Activated CD4-positive, alpha-beta T cell treated with anti-CD3 and anti-CD28 coated beads, Interleukin-2, amount 10 ng/mL, durations not matched to agents 7 days and 5 days (primary cell): ENCODE measurements at places on chromosomes 3 and 15.
A peak's percentile ranks its signal among the peaks of the same experiment; 100 is the strongest.

DNA sequence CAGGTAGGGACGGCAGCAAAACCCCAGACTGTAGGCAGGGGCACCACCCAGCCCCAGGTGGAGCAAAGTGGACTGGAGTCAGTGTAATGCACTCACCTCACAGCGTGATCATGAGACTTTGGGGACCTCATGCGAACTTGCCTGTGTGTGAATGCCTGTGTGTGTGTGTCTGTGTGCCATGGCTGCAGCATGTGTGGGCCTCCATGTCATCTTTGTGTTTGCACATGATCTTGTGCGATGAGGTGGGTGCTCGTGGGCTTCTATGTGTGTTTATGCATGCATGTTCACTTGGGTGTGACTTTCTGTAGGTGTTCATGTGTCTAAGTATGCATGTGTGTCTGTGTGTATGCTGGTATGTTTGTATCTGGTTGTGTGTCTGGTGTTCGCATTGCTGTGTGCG is 41.2 kb upstream of the ADPGK start:
- DNase-seq: no peak

- DNase-seq: peak; percentile 34
Observed at GRCh38 chr3:4584456-4585249, 91.5 kb downstream of the ITPR1 start.

GRCh38 chr3:34176723-34177122 is 378.3 kb downstream of the PDCD6IP start:
- no peak for DNase-seq

DNA sequence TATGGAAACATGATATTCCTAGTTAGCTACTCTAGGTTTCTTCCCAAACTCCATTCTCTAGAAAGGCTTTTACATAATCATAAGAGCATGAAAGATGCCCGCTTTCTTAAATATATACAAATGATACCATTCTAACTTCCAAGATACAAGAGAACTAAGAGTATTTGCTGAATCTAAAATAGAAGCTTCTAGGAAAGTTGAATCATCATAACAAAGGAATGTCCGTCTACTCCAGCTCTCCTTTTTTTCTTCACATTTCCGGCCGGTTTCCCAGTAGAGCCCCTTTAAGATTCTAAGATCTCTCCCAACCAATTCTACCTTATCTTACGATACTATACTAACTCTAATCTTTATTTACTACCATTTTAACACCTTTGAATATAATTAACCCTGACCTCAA is 60.1 kb downstream of the RAD18 start:
- DNase-seq: no peak

- no peak for DNase-seq
Observed at GRCh38 chr3:187590861-187591576, 79.2 kb downstream of the SST start.

GRCh38 chr3:9623148-9623547 is 26.2 kb upstream of the MTMR14 start:
- no peak for DNase-seq

DNA sequence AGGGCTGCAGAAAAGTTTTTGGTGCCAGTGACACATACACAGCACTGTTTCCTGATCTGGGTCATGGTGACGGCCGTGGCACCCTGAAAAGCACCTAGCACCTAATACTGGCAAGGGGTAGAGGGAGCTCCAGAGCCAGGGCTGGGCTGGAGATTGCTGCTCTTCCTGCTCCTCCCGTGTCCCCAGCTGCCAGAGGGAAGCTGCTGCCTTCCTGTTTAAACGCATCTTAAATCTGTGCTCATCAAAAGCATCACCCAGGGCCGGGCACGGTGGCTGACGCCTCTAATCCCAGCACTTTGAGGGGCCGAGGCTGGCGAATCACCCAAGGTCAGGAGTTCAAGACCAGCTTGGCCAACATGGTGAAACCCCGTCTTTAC is 156.7 kb upstream of the MEF2A start:
- peak; percentile 28 for DNase-seq

DNA sequence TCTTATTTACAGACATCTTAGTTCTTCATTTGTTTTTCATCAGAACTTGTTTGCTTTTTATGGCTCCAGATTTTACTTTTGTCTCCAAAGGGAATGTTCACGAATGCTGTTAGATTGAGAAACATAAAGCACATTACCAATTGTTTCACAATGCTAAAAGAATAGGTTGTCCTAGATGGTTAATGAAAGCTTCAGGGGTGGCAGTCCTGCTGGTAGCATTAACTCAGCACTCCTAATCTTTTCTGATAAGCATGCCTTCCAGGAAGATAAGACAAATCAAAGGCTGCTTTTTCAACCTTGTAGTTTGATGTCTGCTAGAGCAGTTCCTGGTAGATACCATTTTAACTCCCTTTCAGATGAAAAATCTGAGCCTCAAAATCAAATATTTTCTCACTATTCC is 619.4 kb downstream of the PYDC2 start:
- no peak for DNase-seq

DNA sequence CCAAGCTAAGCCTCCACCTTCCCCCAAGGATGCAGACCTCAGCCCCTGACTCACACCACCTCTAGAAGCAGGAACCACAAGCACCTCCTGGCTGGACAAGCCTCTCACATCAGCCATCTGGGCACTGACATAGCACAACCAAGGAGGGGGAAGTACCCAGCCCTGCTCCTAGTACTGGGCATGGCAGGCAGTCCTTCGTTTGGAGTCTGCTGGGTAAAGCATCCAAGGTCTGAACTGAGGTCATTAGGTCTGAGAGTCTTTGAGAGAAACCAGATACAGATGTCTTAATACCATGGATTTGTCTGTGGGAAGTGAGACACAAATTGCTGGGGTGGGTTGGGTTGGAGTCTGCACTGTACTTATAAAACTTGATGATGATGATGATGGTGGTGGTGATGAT is 61.8 kb downstream of the CCDC33 start:
- DNase-seq: no peak

GRCh38 chr3:43290956-43291355 is 4.6 kb downstream of the SNRK start:
- DNase-seq: no peak

DNA sequence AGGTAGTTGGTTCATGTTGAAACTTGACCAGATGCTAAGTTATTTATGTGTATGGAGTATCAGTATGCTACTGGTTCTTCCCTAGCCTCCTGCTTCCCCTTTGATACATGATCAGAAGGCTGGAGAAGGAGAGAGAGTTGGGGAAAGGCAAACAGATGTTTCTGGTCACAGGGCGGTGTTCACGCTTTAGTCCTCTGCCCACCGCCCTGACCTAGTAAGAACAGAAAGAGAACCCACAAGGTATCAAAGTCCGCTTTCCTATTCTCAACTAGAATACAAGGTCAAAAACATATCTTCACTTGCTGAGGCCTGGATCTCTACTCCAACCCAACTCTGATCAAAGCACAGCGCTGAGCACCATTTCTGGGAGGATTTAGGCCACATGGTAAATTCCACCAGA is 55.5 kb downstream of the NCEH1 start:
- no peak for DNase-seq

- no peak for DNase-seq
Observed at GRCh38 chr3:197408177-197408957, 110.0 kb upstream of the DLG1 start.

- no peak for DNase-seq
Observed at GRCh38 chr3:72344236-72344635, 504.0 kb downstream of the SHQ1 start.

DNA sequence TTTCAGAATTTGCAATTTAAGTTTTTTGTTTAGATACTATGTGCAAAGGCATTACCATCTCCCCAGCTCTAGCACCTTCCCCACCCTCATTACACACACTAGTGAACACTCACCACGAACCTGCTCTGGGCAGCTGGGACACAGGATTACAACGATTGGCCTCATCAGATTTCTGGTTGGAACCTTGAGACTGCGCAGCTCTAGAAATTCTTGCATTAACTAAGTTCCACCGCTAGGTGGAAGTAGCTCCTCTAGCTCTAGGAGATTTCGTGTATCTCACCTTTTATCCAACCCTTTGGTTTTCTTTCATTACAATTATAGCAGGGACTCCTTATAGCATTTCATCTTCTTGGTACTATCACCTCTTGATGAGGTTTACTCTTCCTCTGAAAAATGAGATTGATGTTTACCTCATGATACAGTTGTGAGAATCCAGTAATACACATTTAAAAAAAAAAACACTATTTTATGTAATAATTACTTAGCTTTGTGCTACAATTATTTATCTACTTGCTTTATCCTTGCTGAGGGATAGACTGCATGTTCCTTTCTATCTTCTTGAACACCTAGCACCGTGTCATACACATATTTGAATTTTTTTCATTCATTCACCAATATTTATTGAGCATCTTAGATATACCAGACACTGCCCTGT is 28.7 kb upstream of the PLOD2 start:
- DNase-seq: peak; percentile 18

DNA sequence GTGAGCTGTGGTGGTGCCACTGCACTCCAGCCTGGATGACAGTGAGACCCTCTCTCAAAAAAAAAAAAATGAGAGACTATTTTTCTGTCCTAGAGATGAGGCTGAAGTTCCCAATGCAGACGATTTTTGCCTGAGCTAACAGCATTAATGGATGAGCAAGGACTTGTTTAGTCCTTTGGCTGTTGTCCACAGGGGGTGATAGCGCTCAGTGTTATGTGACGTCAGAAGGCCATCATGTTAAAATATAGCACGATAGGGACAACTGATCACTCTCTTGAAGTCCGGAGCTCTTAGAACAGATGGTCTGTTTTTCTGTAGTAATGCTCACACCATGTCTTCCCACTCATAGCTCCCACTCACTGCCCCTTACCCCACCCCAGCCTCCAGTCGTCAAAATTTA is 6.8 kb downstream of the TRNT1 start:
- DNase-seq: no peak

DNA sequence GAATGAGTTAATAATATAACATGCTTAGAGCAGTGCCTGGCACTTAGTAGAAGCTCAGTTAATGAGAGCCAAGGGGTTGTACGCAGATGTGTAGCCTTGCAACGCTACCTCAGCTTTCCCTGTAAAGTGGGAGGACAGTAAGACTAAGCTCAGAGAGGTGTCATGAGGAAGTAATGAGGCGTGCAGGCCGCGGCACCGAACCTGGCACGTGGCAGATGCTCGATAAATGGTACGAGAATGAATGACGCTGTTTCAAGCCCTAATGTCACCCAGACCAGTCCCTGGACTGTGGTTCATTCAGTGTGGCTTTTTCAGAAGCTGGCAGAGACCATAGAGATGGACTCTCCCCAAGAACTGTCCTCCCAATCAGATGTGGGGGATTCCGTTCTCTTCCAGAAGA is 21.2 kb downstream of the GRIP2 start:
- DNase-seq: no peak

DNA sequence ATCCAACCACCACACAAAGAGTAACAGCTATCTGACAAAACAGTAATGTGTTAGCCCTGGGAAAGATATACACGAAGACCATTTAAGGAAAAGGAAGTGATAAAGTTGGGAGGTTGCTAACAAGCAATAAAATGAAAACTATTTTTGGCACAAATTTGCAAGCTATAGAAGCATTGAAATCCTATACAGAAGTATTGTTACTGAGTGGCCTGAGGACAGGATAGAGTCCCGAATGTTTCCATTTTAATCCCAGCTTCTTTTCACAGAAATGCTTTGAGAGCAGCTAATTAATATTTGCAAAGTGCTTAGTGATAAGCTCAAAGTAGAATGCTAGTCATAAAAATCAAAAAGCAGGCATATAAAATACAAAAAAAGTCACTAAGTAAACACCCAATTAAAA is 51.5 kb downstream of the RAD18 start:
- DNase-seq: no peak

DNA sequence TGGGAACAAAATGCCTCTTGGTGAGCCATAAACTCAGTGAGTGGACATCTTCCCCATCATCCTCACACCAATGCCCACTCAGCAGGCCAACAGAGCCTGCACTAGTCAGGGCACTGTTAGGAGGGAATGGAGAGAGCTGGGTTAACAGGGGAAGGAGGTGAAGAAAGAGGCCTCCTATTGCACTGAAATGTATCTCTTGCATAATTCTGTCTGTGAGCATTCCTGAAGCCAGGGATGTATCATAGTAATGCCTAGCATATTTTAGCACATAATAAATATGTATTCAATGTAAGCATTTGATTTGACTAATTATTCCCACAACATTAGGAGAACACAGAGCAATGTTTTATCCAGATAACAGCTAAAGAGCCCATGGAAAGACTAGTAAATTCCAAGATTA is 81.2 kb downstream of the ANO10 start:
- DNase-seq: no peak

GRCh38 chr3:77096966-77097890 is 57.3 kb downstream of the ROBO2 start:
- no peak for DNase-seq

DNA sequence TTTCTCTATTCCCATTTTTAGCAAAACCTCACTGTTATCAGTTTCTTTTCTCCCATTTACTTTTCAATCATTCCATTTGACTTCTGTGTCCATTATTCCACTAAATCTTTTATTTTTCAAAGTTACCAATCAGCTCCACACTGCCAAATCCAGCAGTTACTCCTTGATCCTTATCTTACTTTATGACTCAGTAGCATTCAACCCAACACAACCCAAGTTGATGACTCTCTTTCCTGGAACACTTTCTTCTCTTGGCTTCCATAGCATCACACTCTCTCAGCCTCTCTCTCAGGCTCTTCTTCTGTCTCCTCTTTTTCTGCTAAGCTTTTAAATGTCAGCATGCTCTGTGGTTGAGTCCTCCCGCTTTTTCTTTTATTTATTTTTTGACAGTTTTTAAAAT is 36.3 kb downstream of the RASGRP1 start:
- DNase-seq: no peak

- no peak for DNase-seq
Observed at GRCh38 chr15:90358124-90359033, 6.3 kb downstream of the ZNF774 start.

GRCh38 chr3:107377151-107377550 is at the start of gene CCDC54:
CCDC54 (plus strand) TSS chr3:107377439; CDS start chr3:107377588, 149 bp downstream.
- no peak for DNase-seq

DNA sequence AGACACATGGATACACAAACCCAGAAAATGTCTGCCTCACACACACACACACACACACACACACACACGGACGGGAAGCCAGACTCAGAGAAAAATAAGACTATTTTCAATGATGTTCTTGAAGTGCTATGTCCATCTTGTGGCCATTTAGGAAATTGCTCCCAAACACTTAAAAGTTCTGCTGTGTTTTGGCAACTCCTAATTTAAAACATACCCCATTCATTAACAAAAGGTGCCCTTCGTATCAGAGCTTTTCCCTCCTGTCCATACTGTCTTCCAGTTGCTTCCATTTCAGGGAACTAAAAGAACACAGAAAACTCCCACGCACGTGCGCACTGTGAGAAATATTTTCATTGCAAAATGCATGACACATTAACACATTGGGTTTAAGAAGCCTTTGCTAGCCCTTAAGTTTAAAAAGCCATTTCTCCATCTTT is 44.6 kb downstream of the SLC12A1 start:
- DNase-seq: peak; percentile 29

- DNase-seq: no peak
Observed at GRCh38 chr3:156005736-156006135, 114.6 kb upstream of the KCNAB1 start.

- DNase-seq: peak; percentile 5
Observed at GRCh38 chr15:31397851-31398661, 71.4 kb downstream of the KLF13 start.

- peak; percentile 57 for DNase-seq
Observed at GRCh38 chr15:95284933-95285421, 1045.5 kb upstream of the NR2F2 start.
